Osteoblast (primary cell): ENCODE measurements at places on chromosomes 13 and 19. TPM values are rescaled to one million over a fixed set of nuclear protein-coding genes. Genes with fewer than 3 reads are reported as not detected.

Gene ZNF99
- under 0.01 TPM in 2 replicates for total RNA-seq

- no peak overlapping the region for H3K4me3 ChIP-seq
- H3K36me3 ChIP-seq = peaks cover 36% of the 10 kb centered on the region
- no peaks in the 10 kb centered on the region for H3K27me3 ChIP-seq
- no peak overlapping the region for H3K27ac ChIP-seq
- no peaks in the 10 kb centered on the region for H3K4me1 ChIP-seq
- no peak for DNase-seq
Measured at GRCh38 chr19:7458675-7459074, 30.2 kb downstream of the PEX11G start.

GRCh38 chr13:110250258-110250891 is 56.6 kb downstream of the COL4A1 start:
- peaks cover 6% of the 10 kb centered on the region for H3K36me3 ChIP-seq
- H3K4me3 ChIP-seq = no peak overlapping the region
- peaks cover 42% of the 10 kb centered on the region for H3K4me1 ChIP-seq
- peak; percentile 90 for DNase-seq
- no peaks in the 10 kb centered on the region for H3K27me3 ChIP-seq
- peak overlapping the region; percentile 86 for H3K27ac ChIP-seq

DNA sequence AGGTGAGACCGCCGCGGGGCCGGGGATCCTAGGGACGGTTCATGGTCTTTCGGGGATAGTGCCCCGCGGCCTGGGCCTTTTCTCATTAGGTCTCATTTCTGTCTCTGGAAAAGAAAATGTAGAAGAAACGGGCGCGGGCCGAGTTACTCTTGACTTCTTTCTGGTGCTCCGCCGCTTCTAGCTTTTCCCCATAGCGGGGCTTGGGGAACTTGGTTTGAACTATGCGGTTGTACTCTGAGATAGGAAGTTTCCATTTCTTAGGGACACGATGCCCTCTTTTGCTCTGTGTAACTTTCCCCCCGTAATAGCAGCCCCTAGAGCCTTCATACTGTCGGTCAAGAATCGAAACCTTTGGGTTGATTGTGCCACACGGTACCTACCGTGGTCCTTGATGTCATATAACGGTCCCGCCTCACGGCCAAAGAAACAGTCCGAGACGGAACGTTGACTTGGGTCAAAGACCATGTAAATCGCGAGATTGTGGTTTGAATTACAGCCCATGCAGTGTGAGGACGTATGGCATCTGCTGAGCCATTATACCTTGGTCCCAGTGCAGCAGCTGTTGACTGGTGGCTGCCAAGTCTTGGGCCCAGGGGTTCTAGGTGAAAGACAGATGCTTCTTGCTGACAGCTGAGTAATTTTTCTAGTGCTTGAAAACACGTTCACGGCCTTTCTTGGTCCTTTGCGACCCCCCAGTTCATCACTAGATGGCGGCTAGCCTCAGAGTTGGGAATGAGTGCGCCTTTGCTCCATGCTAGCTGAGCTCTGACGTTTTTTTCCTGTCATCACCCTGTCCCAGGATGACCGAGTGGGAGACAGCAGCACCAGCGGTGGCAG is 487 bp downstream of the RPS5 start:
- peak; percentile 84 for DNase-seq
- peak overlapping the region; percentile 95 for H3K27ac ChIP-seq
- H3K36me3 ChIP-seq = peaks cover 32% of the 10 kb centered on the region
- no peaks in the 10 kb centered on the region for H3K27me3 ChIP-seq
- H3K4me1 ChIP-seq = peaks cover 18% of the 10 kb centered on the region

GRCh38 chr13:98619556-98619955 is 42.6 kb upstream of the STK24 start:
- H3K4me3 ChIP-seq = no peak overlapping the region
- peaks cover 10% of the 10 kb centered on the region for H3K27me3 ChIP-seq
- no peak for DNase-seq
- H3K4me1 ChIP-seq = peaks cover 8% of the 10 kb centered on the region
- H3K36me3 ChIP-seq = no peaks in the 10 kb centered on the region
- H3K27ac ChIP-seq = no peak overlapping the region

DNA sequence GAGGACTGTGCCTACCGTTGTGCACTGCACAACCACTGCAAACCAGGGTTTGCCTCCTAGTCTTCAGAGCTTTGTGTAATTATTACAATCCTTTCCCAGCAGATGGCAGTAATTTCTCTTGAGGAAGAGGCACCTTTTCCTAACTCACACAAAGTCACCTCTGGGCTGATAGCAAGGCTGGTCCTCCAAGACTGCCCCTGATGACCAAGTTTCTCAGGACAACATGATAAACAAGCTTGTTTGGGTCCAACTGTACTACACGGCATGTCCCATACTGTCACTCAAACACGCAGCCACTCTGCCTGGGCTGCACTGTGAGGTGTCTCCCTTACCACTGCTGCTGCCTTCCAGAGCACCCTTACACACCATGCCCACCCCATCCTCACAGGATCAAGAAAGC is 39.3 kb downstream of the RFXAP start:
- peaks cover 3% of the 10 kb centered on the region for H3K36me3 ChIP-seq
- peak; percentile 55 for DNase-seq
- H3K27me3 ChIP-seq = no peaks in the 10 kb centered on the region
- H3K4me1 ChIP-seq = no peaks in the 10 kb centered on the region

GRCh38 chr13:99405966-99406365 is 95.3 kb upstream of the TM9SF2 start:
- no peak overlapping the region for H3K27ac ChIP-seq
- no peak overlapping the region for H3K4me3 ChIP-seq
- peaks cover 22% of the 10 kb centered on the region for H3K27me3 ChIP-seq
- H3K4me1 ChIP-seq = no peaks in the 10 kb centered on the region
- no peaks in the 10 kb centered on the region for H3K36me3 ChIP-seq
- DNase-seq = no peak

- no peaks in the 10 kb centered on the region for H3K36me3 ChIP-seq
- H3K4me3 ChIP-seq = no peak overlapping the region
- no peak overlapping the region for H3K27ac ChIP-seq
- no peaks in the 10 kb centered on the region for H3K4me1 ChIP-seq
- DNase-seq = no peak
Measured at GRCh38 chr19:54696117-54696548, 28.1 kb upstream of the KIR3DL3 start.

Gene SLC25A41
- not detected in 2 replicates for total RNA-seq

DNA sequence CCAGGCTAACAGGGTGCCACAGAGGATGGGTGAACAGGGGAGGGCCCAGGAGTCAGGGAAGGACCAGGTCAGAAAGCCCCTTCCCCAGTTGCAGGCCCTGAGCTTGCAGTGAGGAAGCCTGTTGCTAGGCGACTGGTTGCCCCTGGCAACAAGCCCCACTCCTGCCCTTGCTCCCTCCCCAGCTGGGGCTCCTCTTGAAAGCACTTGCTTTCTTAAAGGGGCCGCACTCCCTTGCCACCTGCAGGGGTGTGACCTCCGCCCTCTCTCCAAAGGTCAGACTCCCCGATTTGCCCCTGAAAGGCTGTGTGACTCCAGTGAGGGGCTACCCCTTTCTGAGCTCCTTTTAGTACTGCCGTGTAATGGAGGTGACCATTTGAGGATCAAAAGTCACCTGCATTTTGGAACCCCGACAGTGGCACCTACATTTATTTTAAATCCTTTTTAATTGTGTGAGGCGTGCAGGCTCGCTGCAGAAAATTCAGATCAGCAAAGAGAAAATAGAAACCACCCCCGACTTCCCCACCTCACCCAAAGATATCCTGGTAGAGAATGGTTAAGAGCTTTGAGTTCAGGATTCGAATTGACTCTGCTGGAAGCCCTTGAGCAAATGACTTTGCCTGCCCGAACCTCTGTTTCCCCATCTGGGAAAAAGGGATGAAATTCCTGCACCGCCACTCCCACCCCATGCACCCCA is 4.8 kb downstream of the FCHO1 start:
- no peak overlapping the region for H3K27ac ChIP-seq
- no peaks in the 10 kb centered on the region for H3K36me3 ChIP-seq
- peaks cover 3% of the 10 kb centered on the region for H3K27me3 ChIP-seq
- H3K4me3 ChIP-seq = no peak overlapping the region

GRCh38 chr19:12064590-12065538 is at the start of gene ZNF844:
TSS of gene ZNF844 (plus strand) at chr19:12064731. CDS start at chr19:12064874, 143 bp downstream.
- H3K4me1 ChIP-seq = no peaks in the 10 kb centered on the region
- H3K27me3 ChIP-seq = no peaks in the 10 kb centered on the region
- H3K4me3 ChIP-seq = peak within 1 kb of the TSS; percentile 80

DNA sequence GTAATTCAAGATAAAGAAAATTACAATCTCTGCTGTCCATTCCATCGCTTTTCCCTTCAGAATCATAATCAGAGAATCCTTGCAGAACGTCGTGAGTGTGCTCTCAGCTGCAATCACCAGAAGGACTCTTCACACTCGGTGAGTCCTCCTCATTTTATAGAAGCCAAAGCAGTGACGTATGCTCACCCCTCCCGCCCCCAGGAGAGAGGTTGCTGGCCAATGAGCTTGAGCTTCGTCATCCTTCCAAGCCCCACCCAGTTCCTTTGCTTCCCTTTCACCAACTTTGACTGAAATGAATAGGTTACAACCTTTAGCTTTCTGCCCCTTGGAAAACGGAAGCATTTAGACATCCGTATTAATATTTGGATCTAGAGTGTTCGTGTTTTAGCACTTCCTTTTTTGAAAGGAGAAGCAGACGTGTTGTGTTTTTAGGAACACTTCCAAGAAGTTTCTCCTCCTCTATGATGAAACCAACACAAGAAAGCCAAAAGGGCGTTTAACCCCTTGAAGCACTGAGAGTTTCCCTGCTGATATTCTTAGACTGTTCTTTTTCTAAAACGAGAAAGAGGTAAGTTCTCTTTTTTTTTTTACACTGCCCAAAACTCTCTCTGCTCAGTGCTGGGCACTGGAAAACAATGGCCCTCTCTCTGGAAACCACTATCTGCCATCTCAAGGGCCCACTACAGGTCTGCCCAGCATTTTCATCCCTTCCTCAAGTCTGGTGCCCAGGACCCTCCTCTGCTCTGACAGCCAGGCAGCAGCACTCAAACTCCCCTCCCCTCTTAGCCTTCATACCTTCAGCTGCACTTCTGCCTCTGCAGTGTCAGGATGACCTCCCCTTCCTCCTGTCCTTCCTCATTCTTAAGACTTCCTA is 44.3 kb upstream of the CEACAM21 start:
- no peak overlapping the region for H3K27ac ChIP-seq
- H3K4me3 ChIP-seq = peak overlapping the region; percentile 50
- H3K27me3 ChIP-seq = peaks cover 12% of the 10 kb centered on the region
- peaks cover 4% of the 10 kb centered on the region for H3K4me1 ChIP-seq
- no peaks in the 10 kb centered on the region for H3K36me3 ChIP-seq

GRCh38 chr13:113649212-113649611 is 8.8 kb downstream of the ATP4B start:
- DNase-seq = peak; percentile 22
- H3K4me1 ChIP-seq = peaks cover 4% of the 10 kb centered on the region
- no peaks in the 10 kb centered on the region for H3K36me3 ChIP-seq

Gene DYRK1B
- 17.1 and 19.5 TPM in 2 replicates for total RNA-seq

- no peaks in the 10 kb centered on the region for H3K27me3 ChIP-seq
- peak overlapping the region; percentile 76 for H3K27ac ChIP-seq
- peaks cover 31% of the 10 kb centered on the region for H3K4me1 ChIP-seq
- DNase-seq = peak; percentile 86
Measured at GRCh38 chr13:93309886-93310523, 83.4 kb downstream of the GPC6 start.

Gene TUBA3C
- not detected in 2 replicates for total RNA-seq

DNA sequence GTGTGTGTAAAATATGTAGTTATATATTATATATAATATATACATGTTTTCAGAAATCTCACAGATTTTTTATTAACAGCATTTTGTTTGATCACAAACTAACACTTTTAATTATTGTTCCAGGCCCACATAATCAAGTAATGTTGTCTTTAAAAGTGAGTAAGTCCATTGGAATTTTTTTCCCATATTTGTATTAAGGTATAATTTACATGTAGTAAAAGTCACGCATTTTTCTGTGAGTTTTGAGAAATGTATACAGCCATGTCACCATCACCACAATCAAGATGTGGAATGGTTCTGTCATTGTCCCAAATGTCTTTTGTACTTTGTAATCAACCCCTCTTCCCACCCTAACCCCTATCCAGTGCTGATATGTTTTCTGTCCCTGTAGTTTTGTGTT is 120.0 kb upstream of the RFC3 start:
- no peak overlapping the region for H3K27ac ChIP-seq
- H3K27me3 ChIP-seq = peaks cover 3% of the 10 kb centered on the region
- H3K36me3 ChIP-seq = no peaks in the 10 kb centered on the region
- H3K4me1 ChIP-seq = no peaks in the 10 kb centered on the region

GRCh38 chr13:72208112-72208645 is 341.2 kb upstream of the DACH1 start:
- no peak for DNase-seq
- H3K27ac ChIP-seq = no peak overlapping the region
- no peaks in the 10 kb centered on the region for H3K4me1 ChIP-seq

Gene TBXA2R
- 1.4 and 1.5 TPM in 2 replicates for total RNA-seq

Gene FFAR2
- not detected in 2 replicates for total RNA-seq

Gene INSL3
- total RNA-seq = not detected in 2 replicates

Gene SMIM44
- not detected in 2 replicates for total RNA-seq

- H3K4me1 ChIP-seq = no peaks in the 10 kb centered on the region
- H3K36me3 ChIP-seq = peaks cover 44% of the 10 kb centered on the region
- no peak overlapping the region for H3K4me3 ChIP-seq
- H3K27me3 ChIP-seq = no peaks in the 10 kb centered on the region
- DNase-seq = peak; percentile 79
Measured at GRCh38 chr19:4488496-4488895, 16.4 kb downstream of the HDGFL2 start.

DNA sequence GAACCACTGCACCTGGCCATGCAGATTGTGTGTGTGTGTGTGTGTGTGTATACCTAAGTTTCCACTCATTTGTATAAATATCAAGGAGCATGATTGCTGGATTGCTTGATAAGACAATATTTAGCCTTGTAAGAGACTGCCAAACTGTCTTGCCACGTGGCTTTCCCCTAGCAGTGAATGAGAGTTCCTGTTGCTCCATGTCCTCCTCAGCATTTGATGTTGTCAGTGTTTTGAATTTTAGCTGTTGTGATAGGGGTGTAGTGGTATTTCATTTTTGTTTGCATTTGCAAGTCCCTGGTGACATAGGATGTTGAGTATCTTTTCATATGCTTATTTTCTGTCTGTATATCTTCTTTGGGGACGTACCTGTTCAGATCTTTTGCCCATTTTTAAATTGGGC is 99.0 kb upstream of the ZNF536 start:
- no peaks in the 10 kb centered on the region for H3K4me1 ChIP-seq
- H3K27ac ChIP-seq = no peak overlapping the region
- no peaks in the 10 kb centered on the region for H3K27me3 ChIP-seq
- no peaks in the 10 kb centered on the region for H3K36me3 ChIP-seq

DNA sequence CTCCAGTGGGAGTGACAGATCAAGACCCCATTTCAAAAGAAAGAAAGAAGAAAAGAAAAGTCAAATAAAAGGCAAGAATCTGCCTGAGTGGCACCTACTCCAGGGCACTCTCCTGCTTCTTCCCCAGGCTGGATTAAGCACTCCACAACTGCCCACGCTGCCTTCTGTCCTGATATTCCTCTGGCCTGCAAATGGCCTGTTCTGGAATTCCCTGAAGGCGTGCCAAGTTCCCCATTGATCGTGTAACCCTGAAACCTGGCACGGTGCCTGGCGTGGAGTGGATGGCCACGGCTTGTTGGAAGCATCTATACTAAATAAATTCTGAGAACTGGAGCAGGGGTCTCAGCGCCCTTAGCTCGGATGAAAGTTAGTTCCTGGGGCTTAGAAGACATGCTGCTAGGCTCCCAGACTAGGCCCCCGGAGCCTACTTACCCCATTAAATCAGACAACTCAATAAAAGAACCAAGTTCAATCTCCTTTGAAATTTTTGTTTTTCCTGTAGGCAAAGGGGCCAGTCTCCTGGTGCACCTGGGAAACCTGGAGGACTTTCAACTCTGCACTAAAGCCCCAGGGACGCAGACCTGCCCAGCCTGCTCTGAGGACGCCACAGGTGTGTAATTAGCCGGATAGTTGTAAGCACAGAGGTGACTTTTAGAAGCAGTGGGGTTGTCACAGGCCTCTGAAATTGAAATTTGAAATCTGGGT is 21.9 kb downstream of the ANKRD27 start:
- H3K36me3 ChIP-seq = peaks cover 9% of the 10 kb centered on the region
- H3K4me1 ChIP-seq = no peaks in the 10 kb centered on the region
- no peak overlapping the region for H3K4me3 ChIP-seq
